ENCODE measurements at places on chromosomes 6 and 20.

DNA sequence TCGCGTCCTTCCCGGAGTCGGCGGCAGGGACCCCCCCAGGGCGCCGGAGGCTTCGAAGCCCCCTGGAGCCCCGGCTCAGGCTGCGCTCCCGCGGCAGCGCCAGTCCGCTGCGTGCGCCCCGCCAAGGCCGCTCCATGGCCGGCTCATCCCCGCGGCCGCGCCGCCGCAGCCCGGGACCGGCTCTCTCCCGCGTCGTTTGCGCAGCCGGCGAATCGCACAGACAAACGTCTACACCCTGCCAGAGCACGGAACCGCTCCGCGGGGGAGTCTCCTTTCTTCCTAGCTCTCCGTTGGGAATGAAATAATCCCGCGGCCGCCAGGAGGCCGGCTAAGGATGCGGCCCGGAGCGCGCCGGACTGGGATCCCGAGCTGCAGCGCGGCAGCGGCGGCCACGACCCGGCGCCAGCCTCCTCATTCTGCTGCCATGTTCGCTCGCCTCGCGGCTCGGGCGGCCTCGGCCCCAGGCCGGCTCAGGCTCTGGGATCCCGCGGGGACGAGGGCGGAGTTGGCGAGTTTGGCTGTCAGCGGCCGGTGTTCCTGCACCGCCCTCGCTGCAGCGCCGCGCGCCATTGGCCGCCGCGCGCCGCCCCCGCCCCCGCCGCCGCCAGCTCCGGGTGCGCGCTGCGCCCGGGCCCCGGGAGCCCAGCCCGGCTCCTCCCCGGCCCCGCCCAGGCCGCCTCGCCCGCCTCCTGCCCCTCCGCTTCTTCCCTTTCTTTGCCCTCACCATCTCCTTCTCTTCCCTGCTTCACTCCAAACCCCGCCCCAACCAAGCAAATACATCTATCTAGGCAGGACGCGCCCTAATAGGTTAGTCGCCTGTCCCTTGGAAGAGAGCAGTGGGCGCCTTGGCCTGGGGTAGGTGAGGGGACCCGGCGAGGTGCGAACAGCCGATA is at the start of gene GFOD1:
GFOD1 (minus strand) TSS at position 479 of the 893 bp plus-strand sequence. CDS start 710 bp downstream, outside the sequence.
- DNase-seq = peak; percentile 93

DNA sequence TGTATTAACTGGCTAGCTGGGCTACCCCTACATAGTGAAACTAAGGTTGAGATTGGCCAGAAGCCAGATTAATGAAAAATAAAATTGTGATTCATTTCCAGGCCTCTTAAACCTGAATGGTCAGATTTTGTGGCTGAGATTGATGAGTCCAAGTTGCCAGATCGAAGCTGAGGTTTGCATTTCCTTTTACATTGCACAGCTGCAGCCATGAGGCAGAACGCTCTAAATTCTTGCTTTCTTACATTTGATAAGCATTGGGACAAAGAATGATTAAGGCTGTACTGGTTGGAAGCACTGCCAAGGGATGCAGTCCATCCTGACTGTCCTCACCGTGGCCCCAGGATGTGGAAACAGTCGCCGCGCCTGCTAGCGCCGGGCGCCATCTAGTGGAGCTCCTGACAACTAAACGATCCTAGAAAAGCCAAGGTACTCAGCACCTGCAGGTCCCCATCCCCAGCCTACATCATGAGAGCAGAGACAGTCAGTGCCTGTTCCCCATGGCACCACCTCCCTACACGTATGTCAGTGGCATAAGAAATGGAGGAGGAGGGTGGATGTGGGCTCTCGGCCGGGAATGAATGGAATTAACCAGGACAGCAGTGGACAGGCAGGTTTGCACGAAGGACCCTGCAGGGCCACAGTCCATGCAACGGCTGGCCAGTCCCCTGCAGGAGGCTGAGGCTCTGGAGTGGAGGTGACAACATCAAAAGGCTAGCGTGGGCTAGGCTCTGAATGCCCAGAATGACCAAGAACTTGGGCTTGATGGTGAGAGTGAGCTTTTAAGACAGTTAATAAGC is 19.0 kb downstream of the PXDC1 start:
- no peak for DNase-seq

GRCh38 chr6:47804821-47805220 is 23.0 kb downstream of the OPN5 start:
- DNase-seq = no peak

DNA sequence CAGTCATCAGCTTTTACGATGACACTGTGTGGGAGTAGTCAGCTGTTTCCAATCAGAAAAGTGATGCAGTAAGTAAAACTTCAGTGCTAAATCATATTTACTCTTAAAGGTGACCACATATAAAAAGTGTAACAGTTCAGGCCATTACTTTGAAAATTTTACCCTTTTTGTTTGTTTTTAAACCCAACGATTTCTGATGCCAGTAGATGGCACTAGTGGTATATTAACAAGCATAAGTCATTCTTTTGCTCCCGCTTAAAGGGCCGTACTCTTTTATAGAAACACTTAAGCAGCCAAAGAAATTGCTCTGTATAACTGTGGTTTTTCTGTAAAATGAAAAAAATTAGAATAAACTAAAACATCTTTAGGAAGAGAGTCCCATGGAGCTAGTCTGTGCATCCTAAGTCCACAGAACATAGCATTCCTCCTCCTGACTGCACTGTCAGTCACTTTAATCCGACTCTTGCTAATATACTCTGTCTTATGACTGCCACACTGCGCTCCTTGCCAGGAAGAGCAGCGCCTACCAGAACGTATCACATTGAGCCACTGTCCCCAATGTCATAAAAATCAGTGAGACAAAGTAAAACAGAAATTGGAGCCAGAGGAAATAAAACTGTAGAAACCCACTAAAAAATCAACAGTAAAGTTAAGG is 25.0 kb downstream of the HEBP2 start:
- DNase-seq = no peak

- DNase-seq = no peak
Measured at GRCh38 chr6:89555806-89556205, 82.7 kb downstream of the LYRM2 start.

DNA sequence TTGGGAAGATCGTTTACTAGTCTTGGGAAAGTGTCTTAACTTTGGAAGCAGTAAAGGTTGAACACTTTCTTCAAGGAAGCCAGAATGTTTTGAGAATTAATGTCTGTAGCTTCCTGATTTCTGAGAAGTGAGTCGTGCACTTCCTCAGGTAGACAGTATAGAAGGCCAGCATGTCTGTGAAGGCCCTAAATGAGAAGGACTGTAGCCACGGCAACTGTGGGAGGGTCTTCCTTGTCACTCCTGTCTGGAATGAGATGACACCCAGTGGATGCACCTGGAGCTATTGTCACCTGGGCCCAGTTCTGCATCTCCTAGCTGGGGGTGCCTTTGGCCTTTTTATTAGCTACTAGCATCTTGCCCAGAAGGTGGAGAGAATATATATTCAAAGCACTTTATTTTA is 8.8 kb downstream of the STX16 start:
- no peak for DNase-seq

GRCh38 chr6:101417900-101418299 is 24.4 kb downstream of the GRIK2 start:
- DNase-seq = no peak

- DNase-seq = no peak
Measured at GRCh38 chr6:150142670-150143515, at the start of gene PPP1R14C. Gene PPP1R14C (plus strand): TSS chr6:150143044. CDS start chr6:150143193, 149 bp downstream.

GRCh38 chr6:37640786-37641395 is 56.8 kb downstream of the MDGA1 start:
- DNase-seq = no peak

DNA sequence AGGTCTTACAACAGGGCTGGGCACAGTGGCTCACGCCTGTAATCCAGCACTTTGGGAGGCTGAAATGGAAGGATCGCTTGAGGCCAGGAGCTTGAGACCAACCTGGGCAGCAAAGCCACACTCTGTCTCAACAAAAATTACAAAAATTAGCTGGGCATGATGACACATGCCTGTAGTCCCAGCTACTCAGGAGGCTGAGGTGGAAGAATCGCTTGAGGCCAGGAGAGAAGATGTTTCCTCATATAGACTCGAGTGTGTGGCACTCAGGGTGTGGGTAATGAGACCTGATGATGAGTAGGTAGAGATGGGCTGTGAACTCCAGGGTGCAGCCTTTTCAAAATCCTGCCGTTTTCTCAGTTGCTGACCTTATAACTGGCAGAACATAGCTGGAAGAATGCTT is 125.3 kb upstream of the FOXO3 start:
- DNase-seq = no peak

DNA sequence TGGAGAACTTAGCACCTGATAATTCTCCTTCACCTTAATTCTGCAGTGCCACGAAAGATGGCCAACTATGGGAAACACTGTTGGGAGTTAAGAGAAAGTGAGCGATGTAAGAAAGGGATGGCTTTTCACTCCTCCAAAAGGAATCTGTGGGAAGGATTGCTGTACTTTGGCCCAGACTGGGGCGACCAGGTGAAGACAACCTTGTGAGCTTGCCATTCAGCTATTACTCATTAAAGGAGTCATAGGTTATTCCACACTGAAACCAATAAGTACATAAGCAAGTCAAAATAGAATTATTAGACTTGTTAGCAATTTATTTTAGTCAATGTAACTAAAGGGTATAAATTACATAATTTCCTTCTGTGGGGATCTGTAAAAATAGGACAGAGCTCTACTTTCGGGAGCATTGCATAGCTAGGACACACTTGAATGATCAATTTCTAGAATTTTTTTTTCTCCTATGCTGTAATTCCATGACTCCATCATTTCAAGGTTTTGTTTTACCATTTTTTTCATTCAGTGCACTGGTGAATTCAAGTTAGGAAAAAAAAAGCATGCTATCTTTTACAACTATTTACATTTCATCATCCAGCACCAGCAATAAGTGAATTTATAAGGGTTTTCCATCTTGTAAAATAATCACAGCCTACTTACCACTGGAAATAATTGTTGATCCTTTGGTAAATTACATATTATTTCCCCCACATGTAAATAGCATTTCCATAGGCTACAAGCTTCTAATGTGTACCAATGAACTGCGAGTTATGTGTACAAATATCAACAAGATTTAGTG is 231.7 kb downstream of the SIM1 start:
- DNase-seq = no peak

DNA sequence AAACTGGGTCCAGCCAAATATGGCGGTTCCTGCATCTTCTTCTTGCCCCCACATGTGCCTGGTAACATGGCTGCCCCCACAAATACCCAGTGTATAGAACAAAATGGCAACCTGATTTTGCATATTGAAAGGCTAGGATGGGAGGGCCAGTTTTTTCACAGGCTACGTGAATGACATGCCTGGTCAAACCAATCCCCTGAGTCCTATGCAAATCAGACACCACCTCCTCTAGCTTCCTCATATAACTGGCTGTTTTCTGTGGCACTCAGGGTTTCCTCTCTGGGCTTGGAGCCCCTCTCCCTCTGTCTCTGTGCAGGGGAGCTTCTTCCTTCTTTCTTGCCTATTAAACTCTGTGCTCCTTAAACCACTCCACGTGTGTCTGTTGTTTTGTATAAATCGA is 372.1 kb downstream of the KIF16B start:
- no peak for DNase-seq

GRCh38 chr6:33271117-33271467 is 584 bp downstream of the VPS52 start:
- DNase-seq = no peak

DNA sequence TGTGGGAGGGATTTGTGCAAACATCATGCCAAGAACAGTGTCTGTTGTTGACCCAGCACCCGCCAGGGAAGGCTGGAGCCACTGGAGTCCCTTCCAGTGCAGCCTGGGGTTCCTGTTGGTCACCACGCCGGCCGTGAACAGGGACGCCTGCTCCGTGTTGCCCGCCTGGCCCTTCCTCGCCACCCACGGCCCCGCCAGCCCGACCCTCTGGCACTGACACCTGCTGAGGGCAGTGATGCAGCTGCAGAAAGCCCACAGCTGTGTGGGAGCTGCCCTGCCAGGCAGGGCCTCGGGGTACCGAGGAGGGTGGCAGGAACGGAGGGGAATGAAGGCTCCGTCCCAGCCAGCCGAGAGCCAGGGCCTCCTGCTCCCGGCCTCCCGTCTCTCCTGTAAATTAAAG is 75.5 kb upstream of the SLCO4A1 start:
- DNase-seq = no peak

DNA sequence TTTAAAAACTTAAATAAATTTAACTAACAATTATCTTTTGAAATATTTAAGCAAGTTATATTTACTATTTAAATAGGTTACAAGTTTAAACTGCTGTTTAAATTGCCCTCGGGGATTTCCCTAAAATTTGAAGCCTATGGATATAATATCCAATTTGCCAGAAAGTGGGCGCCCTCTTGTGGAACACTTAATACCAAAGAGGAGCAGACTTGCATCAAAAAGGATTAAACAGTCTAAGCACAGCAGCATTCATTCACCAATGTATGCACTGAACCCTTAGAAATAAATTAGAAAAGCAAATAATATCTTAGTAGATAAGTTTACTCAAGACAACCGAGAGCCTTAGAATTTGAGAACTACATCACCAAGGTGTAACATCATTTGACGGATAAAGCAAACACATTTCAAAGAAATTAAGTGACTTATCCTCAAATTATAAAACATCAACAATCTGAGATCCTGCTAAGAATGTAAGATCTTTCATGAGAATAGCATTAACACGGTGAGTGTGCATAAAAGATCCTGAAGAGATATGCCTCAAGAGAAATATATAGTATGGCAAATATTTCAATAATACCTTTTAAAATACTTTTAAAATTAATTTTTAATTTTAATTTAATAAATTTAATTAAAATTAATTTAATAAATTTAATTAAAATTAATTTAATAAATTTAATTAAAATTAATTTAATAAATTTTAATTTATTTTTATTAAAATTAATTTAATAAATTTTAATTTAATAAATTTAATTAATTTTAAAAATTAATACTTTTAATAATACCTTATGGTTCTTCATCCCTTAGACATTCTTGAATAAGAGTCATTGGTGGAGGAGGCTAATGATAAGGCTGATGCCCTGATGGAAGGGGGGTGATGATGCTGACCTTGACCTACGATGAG is 11.5 kb upstream of the MEP1A start:
- DNase-seq = no peak

GRCh38 chr6:157709555-157709954 is 113.5 kb upstream of the SNX9 start:
- no peak for DNase-seq

- DNase-seq = no peak
Measured at GRCh38 chr20:63431944-63432343, 40.5 kb downstream of the KCNQ2 start.

DNA sequence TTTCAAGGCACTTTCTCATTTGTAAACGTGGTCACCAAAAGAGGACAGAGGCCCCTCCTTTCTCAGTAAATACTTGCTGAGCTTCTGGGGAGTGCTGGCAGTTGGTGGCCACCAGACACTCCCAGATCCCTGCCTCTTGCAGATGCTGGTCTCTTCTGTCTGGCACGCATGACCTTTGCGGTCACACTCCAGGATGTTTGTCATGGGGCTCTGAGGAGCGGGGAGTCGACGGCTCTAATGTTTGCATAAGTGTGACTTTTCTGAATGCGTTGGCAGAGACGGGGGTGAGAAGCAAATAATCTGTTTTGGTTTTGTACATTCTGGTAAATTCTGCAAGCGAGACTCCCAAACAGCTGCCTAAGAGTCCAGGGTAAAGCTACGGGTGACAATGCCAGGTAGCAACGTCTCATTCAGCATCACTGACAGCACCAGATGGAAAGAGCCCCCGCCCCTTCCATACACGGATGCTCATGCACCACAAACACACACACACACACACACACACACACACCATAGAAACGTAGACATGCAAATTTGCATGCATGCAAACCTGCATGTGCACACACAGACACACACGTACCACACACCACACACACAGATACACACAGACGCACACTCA is 101.1 kb downstream of the YTHDF1 start:
- no peak for DNase-seq

GRCh38 chr6:127515794-127516661 is 3.1 kb downstream of the MTCL3 start:
- peak; percentile 87 for DNase-seq

All from osteocyte (in vitro differentiated cells).